ENCODE measurements at places on chromosomes 3 and 15.

- no peak for DNase-seq
These were observed 436.3 kb downstream of the WDR72 start for GRCh38 chr15:53323191-53323590.

DNA sequence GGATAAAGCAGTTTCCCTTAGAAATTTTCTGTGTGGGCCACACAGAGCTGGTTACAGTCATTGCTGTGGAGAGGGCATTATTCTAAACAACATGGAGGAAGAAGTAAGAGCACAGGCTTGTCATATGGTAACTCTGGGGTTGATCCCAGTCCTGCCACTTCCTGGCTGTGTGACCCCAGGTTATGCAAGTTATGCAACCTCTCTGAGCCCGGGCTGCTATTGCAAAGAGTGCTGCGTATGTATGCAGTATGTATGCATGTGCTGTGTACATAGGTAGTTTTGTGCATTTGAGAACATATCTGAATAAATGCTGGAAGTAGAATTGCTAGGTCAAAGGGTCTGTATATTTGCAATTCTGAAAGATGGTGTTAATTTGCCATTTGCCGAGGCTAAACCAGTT is 9.2 kb downstream of the SPSB4 start:
- no peak for DNase-seq

GRCh38 chr3:33956206-33956605 is 157.8 kb downstream of the PDCD6IP start:
- DNase-seq: no peak

DNA sequence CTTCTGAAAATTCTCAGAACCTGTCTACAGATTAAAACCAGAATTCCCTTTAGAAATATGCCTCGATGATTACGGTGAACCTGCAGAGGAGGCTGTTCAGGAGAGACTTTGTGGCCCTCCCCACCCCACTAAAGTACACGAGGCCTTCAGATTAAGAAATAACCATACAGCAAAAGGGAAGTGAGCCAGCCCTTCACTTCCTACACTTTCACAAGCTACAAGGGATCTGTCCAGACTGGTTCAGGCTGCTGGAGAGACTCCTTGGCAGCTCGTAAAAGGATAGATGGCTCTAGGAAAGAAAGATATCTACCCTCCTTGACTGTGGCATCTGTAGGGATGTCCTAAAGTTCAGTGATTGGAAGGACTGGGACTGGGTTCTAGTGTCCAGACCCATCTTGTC is 102.6 kb downstream of the ALDH1A2 start:
- no peak for DNase-seq

- DNase-seq: no peak
These were observed 59.1 kb upstream of the COL8A1 start for GRCh38 chr3:99579246-99579645.

DNA sequence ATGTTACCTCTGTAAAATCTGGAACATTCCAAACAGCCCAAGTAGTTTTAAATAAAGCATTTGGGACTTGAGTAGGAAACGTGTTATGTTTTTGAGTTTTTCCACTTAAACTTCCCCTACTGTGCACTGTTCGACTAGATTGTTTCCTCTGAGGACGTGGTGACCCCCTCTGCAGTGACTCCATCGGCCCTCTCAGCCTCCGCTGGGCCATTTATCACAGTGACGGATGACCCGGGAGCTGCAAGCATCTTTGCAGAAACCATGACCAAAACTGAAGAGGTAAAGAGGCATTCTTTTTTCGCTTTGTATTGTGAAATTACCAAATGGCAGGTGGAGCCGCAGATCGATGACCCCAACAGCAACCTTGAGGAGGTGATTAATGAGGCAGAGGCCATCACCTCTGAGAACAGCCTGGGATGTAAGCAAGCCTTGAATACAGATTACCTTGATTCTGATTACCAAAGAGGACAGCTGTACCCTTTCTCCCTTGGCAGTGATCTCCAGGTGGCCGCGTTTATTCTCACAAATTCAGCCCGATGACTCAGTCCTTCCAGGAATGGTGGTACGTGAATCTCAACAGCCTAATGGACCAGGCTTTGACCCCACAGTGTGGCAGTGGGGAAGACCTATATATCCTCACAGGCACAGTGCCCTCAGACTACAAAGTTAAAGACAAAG is 79.1 kb upstream of the FAN1 start:
- DNase-seq: no peak

- no peak for DNase-seq
These were observed 1.8 kb downstream of the PSTPIP1 start for GRCh38 chr15:76996526-76997401.

- DNase-seq: no peak
These were observed 5.8 kb upstream of the GLCE start for GRCh38 chr15:69154684-69155083.

All from RPMI8226 (cell line).